Activated CD4-positive, alpha-beta T cell treated with anti-CD3 and anti-CD28 coated beads, Interleukin-10, Interleukin-2, amounts not matched to agents 100 ng/mL and 50 ng/mL, durations not matched to agents 16 hours and 8 hours (primary cell): ENCODE measurements at places on chromosomes 3 and 15.

DNA sequence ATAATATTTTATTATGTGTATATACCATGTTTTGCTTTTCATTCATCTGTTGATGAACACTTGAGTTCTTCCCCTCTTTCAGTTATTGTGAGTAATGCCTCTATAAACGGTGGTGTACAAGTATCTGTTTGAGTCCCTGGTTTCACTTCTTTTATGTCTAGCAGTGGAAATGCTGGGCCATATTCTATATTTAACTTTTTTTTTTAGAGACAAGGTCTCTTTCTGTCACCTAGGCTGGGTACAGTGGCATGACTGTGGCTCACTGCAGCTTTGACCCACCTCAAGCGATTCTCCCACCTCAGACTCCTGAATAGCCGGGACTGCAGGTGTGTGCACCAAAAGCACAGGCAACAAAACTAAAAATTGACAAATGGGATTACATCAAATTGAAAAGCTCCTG lies 19.9 kb downstream of the GOLM2 start:
- peak; percentile 86 for DNase-seq

DNA sequence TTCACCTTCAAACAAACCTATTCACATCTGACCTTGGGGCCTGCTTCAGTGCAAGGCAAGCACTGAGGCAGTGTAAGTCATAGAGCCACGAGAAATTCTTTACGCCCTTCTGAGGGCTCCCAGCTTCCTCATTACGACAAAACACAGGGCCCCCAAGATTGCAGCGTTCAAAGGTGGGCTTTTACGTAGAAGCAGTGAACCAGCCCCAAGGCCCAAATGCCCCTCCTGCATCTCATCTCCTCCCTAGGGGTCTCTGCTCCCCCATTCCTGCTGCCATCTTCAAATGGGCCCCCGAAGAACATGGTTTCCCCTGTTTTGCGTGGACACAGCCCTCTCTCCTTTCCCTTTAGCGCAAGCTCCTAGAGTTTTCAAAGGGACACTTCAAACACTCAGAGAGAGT lies 285.1 kb downstream of the MEX3B start:
- no peak for DNase-seq

DNA sequence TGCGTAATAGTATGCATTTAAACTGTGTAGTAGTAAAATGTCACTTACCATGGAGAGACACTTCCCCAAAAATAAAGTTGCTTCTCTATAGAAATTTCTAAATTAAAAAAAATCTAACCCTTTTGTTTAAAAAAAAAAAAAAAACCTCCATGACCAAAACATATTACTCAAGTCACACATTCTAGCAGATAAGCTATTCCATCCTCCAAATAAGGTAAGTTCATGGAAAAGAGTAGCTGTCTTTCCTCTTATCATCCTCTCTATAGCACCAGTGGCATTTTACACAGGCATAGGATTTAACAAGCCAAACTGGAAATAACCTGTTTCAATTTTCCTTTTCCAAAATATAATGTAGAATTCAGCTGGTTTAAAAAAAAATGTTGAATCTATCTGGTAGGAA lies 57.4 kb downstream of the LRRFIP2 start:
- DNase-seq = no peak

DNA sequence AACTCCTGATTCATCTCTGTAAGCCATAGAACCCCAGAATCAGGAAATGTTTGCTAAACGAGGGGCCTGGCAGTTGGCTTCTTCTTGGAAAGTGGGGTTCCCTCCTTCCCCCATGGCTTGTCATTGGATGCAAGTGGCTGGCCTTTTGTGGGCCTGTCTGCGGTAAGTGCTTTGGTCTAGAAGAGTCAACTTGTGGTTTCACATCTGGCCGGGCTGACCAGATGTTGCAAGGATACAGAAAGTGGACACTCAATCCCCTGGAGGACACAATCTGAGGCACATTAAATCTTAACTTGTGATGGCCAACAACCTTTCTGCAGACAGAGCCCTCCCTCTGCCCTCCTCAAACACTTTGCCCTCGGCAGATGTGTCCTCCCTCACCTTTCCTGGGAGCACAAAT lies 1.1 kb downstream of the FAH start:
- no peak for DNase-seq

DNA sequence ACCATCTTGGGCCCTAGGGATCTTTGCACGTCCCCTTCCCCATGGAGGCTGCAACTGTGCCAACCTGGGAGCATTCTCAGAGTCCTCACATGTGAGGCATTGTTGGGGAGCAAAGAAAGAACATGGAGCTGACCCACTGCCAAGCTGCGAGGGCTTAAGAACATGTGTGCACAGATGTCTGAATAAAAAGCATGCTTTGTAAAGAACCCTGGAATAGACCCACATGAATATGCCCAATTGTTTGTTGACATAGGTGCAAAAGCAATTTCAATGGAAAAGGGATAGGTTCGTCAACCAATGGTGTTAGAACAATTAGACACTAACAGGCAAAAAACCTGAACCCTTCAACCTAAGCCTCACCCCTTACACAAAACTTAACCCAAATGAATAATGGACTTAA lies 9.3 kb downstream of the PGPEP1L start:
- DNase-seq = no peak

- no peak for DNase-seq
Observed at GRCh38 chr3:98519351-98519750, 3.4 kb downstream of the CLDND1 start.

- DNase-seq = no peak
Observed at GRCh38 chr3:63921741-63922482, 9.7 kb upstream of the SCAANT1 start.

DNA sequence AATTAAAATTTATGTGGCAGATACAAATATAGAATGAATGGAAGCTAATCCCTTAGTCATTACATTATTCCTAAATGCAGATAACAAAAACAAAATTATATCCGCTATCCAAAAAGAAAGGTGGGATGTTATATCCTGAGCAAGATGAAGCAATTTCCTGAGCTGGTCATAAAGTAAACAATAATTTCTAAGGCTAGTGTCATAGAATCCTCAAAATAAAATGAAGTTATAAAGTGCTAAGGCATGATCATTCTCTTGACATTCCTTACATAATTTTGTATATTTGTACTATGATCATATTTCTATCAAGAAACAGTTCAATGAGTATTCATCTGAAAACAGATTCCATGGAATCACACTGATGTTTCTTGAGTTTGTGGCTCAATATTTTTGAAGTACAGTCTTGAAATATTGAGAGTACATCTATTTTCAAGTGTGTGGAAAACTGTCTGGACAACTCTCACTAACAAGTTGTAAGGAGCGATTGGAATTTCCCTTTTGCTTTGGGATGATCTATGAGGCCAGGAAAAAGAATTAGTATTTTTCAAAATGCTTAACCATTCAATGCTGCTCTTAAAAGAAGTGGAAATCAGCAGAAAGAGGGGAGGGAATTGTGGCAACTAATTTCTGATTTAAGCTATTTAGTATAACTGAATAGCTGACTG lies 92.4 kb downstream of the ABI3BP start:
- no peak for DNase-seq
